ENCODE measurements at places on chromosomes 2 and 18.

DNA sequence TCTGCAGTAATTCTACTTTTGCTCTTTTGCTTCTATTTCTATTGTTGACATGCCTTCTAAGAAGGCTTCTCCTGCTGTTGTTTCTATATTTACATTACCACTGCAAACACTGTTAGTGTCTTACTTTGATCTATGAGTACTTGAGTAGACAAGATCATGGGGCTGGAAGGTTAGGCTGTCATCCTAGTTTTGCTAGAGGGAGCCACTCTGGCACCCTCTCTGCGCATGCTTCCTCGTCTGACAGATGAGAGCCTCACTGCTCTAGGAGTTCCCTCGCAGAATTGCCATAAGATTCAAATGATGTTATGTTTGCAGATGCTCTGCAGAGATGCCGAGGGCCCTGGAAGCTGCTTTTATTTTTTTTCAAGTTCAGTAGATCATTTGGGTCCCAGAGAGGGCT is 185.6 kb downstream of the RNF144A start:
- DNase-seq, result no peak

GRCh38 chr2:22449696-22450095 is 935.3 kb upstream of the KLHL29 start:
- DNase-seq, result no peak

DNA sequence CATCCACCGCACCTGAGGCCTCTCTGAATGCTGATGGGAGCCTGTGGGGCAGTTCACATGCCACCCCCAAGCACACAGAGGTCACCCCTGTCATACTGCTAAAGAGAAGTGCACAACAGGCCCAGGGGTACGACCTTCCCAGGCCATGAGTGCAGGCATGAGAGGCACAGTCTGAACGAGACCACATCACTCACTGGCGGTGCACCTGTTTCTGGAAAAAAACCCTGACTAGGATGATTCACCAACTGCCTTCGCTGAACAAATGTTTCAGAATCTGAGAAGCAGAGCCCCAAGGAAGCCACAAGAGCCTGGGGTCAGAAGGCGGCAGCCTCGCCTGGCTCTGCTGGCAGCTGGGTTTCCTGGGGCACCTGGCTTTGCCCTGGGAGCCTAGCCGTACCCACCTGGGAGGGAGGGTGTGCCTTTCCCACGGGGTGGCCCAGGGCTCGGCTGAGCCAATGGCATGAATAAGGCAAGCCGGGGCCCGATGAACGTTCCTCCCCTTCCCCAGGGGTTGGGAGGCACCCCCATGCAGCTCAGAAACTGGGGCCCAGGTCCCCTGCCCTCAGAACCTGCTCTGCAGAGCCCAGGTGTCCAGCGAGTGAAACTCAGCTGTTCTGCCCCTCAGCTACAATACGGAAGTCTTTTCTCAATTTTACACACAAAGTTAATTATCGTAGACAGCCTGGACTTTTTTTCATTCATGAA is 73.8 kb downstream of the HDAC4 start:
- no peak for DNase-seq

DNA sequence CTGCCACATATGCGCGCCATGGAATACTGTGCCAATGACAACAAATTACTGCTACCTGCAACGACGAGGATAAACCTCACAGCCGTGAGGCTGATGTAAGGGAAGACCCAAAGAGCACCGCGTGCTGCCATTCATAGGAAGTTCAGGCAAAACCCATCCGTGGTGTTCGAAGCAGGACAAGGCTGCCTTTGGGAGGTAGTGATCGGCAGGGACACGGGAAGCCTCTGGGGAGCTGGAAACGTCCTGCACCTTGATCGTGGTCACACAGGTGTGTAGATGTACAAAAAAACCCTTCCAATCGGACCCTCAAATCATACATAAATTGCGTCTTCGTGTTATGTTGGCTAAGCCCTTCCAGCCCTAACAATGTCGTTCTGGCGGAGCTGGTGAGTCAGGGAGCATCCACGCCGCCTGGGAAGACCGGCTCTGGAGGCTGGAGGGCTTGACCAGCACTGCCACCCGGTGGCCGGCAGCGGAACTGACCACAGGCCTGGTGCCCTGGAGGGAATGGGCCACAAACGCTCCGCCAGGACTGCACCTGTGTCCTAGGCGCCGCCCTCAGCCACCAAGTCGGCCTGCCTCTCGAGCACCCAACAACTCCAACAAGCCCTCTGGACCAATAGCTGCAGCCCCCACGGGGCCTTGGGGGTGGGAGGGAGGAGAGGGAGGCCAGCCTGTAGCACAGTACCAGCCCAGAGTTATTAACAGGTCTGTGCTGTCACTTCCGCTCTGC is 4.1 kb upstream of the NEURL3 start:
- DNase-seq, result peak; percentile 83

DNA sequence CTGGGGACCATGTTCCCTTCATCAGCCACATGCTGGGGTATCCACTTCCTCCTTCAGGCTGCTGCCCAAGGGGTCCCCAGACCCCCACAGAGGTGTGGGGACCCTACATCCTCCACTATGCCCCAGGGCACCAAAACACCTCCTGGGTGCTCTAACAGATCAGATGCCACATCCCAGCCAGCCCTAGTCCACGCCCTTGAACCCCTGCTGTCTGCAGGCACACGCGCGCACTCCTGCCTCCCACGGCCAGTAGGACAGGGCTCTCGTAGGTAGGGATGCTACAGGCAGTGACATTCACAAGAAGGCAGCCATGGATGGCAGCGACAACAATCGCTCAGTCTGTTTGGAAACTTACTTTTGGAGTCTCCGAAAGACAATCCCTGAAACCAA is 3.0 kb upstream of the GPC1 start:
- DNase-seq, result no peak

GRCh38 chr18:10564975-10565773 is 39.3 kb downstream of the NAPG start:
- no peak for DNase-seq

Measured in EL (cell line).